Stimulated activated CD8-positive, alpha-beta memory T cell treated with anti-CD3 and anti-CD28 coated beads, Interleukin-15, amount 100 ng/mL, for 1 hour (primary cell): ENCODE measurements at places on chromosomes 6 and 20.

GRCh38 chr6:110511401-110511800 lies 35.0 kb upstream of the SLC22A16 start:
- DNase-seq = no peak

DNA sequence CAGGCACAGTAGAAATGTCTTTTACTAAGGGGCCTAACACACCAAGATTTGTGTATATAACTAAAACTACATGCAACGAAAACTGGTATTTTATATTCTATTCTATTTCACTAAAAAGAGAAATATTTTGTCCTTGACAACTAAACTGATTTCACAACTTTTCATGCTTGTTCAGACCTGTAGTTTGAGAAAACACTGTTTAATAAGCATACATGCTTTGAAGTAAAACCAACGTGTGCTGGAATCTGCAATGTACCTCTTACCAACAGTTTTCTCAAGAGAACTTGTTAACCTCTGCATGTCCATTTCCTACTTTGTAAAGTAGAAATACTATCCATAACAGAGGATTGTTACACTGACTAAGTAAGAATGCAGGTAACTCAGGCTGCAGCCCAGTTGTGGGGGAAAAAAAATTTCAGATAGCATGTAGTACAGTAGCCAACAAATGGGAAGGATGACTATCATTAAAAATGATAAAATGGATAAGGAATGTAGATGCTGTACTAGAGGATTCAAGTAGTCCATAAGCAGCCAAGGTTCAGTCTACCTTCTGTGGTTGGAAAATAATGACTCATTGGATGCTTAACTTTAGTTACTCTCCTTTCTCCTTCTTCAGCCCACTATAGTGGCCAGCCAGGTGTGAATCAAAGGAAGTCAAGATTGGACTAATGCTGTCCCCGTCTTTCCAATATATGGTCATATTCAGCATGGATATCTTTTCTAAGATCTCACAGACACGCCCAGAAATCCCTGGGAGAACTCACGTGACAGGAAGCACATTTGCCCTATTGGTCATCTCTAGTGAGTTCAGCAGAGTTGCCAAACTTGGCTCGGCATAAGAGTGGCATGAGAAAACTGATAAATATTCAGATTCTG lies 65.2 kb downstream of the HFE start:
- no peak for DNase-seq

DNA sequence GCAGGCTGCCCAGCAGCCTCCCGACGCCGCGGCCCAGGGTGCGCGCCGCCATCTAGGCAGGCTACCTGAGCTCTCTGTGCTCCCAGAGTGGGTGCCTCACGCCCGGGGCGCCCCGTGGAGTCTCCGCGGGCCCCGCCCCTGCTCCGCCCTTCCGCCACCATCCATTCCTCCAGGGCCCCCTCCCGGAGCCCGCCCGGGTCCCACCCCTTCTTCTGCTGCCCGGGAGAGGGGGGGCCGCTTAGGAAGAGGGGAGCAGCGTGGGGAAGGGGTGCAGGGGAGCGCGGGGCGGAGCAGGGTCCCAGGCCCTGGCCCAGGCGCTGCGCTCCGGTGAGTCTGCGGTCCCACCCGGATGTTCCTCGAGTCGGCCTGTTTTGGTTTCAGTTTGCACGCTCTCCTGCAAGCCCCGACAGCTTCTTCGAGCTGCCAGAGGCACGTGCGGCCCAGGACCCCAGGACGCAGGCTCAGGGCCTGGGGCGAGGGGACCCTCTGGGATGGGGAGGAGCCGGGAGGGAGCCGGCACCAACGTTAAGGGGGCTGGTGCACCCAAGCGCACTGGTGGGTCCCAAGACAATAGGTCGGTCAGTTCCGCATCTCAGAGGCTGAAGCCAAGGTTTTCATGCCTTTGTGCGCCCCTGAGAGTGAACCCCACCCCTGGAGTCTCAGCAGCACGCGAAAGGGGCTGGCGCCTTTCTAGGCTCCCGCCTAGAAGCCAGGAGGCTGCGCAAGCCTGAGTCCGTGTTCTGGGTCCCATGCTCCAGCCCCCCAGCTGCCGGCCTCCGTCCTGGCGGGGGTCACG lies at the start of gene ACSS1:
Gene ACSS1 (minus strand): TSS at position 89 of the 796 bp plus-strand sequence. CDS start 37 bp downstream, at position 52.
- peak; percentile 43 for DNase-seq

DNA sequence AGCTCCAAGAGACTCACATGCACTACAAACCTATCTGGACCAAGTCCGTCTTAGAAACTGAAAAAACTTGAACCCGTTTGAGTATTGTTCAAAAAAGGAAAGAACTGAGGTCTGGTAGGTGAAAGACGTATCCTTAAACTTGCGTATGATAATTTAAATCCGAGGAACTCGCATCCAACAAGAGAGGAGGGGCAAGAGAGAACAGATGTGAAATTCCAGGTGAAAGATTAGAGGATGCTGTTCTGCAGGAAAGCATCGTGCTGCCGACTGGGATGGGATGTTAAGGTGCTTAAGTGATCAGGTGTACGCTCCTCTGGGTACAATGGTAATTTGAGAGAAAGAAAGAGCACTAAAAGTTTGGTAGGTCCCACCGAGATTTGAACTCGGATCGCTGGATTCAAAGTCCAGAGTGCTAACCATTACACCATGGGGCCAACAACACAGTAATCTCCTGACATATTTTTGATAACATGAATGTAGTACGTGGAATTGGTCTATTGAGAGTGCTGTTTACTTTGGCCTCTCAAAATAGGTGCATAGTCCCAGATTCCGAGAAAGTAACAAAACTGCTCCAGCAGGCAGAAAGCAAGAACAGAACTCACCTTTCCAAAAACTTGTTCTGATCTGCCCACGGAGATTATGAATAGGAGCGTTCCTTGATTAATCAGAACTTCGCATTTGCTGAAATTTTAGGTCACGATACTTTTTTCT lies 53.5 kb upstream of the BTN3A2 start:
- DNase-seq = no peak

GRCh38 chr20:50415021-50415515 lies 95.1 kb upstream of the PTPN1 start:
- no peak for DNase-seq

GRCh38 chr6:42350911-42351310 lies 100.8 kb downstream of the TRERF1 start:
- DNase-seq = no peak

- no peak for DNase-seq
Measured at GRCh38 chr6:70685494-70686180, 18.0 kb downstream of the SMAP1 start.
